CD4-positive, alpha-beta T cell treated with Interleukin-15 for 4 hours (primary cell): ENCODE measurements at places on chromosomes 13 and 19.

- DNase-seq: no peak
Measured at GRCh38 chr13:22812793-22813192, 368.0 kb upstream of the SGCG start.

- no peak for DNase-seq
Measured at GRCh38 chr19:44553478-44554171, 24.1 kb upstream of the CEACAM20 start.

DNA sequence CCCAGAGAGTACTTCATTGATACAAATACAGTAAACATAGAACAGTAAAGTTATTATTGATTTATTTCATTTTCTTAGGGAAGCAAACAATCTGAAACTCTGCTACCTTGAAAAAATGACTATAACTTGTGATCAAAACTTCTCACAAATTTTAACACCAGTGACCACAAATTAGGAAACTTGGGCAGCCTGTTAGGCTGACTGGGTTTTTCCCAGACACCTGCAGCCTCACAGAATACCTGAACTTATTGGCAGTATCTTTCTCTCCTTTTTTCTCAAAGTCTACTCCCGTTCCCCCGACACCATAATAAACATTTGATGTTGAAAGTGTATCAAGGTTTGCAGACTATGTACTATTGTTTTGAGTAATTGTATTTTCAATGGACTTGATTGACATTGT lies 360.5 kb downstream of the LMO7 start:
- DNase-seq: no peak

- no peak for DNase-seq
Measured at GRCh38 chr19:55526216-55527196, 10.4 kb downstream of the SBK2 start.

DNA sequence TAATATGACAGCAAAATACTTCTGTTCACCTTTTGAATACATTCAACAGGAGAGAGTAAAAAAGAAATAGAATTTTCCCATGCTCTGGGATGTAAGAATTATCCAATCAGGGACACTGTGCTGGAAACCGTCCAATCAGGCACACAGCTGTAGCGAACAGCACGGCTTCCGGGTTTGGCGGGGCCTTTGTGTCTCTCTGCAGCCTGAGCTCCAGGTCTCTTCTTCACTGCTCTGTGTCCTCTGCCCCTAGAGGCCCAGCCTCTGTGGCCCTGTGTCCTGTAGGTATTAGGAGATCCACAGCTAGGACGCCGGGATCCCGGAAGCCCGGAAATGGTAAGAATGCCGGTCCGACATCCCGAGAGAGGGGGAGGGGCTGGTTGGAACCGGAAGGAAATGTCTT lies 92.7 kb downstream of the ZNF737 start:
- DNase-seq: no peak

DNA sequence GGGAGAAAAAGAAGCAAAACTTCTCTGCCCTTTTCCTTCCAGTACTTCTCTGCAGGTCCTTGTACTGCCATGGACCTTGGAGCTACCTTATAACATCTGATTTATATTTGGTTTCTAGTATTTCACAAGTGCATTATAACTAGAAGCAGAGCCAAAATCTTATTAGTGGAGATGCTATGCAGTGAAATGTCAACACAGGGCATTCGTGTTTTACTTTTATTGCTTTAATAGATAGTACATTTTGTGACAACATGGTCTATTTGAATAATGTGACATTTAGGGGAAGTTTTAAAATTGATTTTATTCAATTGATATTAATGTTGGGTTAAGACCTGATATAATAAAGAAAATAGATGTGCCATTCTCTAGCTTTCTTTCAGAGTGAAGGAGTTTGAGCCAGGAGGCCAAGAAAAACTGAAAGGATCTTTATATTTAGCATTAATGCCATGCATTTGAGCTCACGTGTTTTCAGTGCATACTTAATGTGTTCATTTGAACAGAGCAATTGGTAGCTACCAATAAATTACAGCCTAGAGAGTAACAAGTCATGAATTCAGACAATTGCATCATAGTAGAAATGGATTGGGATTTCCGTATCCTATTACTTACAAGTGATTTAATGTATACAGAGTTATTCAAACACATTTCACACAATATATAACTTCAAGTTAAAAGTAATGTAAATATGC lies 863.8 kb downstream of the GPC5 start:
- no peak for DNase-seq

DNA sequence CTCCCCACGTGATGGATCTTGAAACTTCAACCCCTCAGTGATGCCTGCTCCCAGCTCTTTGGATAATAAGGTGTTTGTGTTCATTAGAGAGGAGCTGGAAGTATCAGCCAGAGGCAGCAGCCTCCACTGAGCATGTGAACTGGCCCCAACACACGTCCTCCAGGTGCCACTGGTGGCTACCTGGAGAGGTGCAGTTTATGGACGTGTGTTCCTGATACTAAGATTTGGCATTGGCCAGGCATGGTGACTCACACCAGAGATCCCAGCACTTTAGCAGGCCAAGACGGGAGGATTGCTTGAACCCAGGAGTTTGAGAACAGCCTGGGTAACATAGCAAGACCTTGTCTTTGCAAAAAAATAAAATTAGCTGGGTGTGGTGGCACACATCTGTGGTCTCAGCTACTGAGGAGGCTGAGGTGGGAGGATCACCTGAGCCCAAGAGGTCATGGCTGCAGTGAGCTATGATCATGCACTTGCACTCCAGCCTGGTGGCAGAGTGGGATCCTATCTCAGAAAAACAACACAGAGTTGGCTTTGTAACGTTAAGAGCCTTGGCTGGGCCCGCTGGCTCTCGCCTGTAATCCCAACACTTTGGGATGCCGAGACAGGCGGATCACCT lies 34.4 kb downstream of the SLC25A42 start:
- no peak for DNase-seq

GRCh38 chr13:40126306-40127085 lies 471.0 kb downstream of the COG6 start:
- no peak for DNase-seq

DNA sequence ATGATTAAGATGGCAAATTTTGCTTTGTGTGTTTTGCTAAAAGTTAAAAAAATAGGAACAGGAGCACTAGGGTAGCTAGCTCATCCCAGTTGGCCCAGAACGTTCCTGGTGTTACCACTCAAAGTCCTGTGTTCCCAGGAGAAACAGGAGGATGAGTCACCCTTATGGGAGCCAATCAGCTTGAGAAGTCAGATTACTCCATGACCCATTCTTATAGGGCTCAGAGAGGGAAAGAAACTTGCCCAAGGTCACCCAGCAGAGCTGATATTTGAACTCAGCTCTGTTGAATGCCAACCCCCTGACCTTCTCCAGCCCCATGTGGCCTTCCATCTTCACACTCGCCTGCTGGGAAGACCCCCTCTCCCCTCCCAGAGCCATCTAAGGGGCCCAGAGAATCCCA lies 13.0 kb downstream of the NMRK2 start:
- DNase-seq: no peak

DNA sequence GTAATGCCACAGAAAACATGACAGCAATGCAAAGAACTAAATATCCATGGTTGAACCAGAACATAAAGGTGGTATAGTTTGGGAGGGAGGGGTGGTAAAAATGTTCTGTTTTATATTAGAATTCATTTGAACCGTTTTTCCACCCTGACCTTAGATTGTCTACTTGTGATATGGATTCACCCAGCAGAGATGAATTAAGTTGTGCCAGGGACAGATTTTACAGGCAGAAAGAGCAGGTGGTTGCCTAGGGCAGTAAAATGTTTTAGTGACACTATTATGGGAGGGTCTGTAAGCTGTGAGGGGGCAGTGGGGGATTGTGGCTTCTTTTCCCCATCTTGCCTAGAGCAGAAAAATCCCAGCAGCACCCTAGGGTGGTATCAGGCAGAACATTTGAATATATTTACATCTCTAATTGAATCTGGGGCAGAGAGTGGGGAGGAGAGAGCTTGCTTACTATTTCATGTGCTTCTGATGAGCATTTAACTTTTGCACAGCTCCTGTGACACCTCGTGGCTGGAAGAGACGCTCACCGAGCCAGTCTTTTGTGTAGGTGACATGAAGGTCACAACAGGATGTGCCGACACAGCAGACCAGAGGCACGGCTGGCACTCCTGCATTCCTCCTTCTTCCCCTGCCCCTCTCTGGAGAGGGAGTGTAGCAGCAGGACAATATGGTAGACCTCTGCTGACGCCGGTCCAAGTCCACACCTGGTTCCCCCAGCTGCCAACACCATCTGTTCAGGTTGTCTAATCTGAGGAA lies 452.3 kb downstream of the IRS2 start:
- DNase-seq: no peak

GRCh38 chr19:46591870-46592269 lies 9.3 kb upstream of the CALM3 start:
- DNase-seq: no peak

- no peak for DNase-seq
Measured at GRCh38 chr13:102100234-102100633, 301.6 kb downstream of the FGF14 start.

- DNase-seq: no peak
Measured at GRCh38 chr13:49838989-49839388, 46.5 kb upstream of the KPNA3 start.

GRCh38 chr13:101649488-101650126 lies 197.1 kb downstream of the ITGBL1 start:
- DNase-seq: no peak

DNA sequence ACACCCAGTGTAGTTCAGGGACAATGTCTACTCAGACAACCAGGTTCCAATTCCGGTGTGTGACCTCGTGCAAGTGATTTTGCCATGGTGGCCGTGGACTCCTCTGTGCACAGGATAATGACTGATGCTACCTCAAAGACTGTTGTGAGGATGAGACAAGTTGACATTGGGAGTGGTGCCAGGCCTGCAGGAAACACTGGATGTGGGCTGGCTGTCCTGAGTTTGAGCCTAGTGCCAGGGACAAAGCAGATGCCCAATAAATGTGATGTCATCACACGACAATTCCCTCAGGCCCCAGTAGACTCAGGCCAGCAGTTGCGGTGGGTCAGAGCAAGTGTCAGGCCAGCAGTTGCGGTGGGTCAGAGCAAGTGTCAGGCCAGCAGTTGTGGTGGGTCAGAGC lies 6.2 kb upstream of the SCN1B start:
- DNase-seq: no peak
